ENCODE measurements at places on chromosomes 3 and 15. TPM values are rescaled to one million over a fixed set of nuclear protein-coding genes. Genes with fewer than 3 reads are reported as not detected.
A peak's percentile ranks its signal among the peaks of the same experiment; 100 is the strongest.

DNA sequence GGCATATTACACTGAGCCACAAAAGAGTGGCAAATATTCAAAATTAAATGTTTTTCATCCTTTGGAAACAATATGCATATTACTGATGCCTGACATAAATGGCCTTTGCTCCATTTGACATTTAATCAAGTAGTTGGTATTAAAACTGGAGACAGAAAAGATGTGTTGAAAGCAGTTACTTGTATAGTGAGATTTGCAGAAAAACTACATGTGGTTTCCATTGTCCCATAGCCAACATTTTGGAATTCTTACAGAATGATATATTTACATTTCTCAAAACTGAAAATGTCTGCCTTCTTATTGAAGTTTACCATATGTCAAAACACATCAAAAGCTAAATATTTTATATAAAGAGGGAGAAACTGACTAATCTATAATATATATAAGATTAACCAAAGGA, 21.6 kb downstream of the SHOX2 start:
- peak; percentile 61 for DNase-seq

Gene TRH
- polyA plus RNA-seq = 0.45 TPM

Gene EDC3
- polyA plus RNA-seq = 24.6 TPM

GRCh38 chr15:69914960-69915359, 182.8 kb downstream of the TLE3 start:
- DNase-seq = no peak

Gene FBXW12
- polyA plus RNA-seq = 0.16 TPM

GRCh38 chr3:151178208-151178845, 24.7 kb downstream of the GPR171 start:
- DNase-seq = no peak

Gene NME9
- polyA plus RNA-seq = 0.71 TPM

- DNase-seq = peak; percentile 89
Measured at GRCh38 chr15:90059208-90059985, 42.9 kb downstream of the IDH2 start.

Gene IMPG2
- polyA plus RNA-seq = 1.4 TPM

DNA sequence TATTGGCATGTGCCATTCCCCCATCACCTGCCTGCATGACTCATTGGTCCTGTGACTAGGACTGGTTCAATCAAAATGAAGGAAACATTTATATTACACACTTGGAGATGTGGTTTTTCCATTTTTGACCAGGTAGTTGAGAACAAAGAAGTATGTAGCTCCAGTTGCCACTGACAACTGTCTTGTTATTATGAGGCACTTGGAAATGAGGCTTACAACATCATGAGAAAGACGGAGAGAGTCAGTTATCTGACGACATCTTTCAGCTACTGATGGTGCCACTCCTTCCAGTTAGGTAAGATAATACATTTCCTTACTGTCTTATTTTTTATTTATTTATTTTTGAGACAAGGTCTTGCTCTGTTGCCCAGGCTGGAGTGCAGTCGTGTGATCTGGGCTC, 21.8 kb upstream of the PROK2 start:
- DNase-seq = no peak

DNA sequence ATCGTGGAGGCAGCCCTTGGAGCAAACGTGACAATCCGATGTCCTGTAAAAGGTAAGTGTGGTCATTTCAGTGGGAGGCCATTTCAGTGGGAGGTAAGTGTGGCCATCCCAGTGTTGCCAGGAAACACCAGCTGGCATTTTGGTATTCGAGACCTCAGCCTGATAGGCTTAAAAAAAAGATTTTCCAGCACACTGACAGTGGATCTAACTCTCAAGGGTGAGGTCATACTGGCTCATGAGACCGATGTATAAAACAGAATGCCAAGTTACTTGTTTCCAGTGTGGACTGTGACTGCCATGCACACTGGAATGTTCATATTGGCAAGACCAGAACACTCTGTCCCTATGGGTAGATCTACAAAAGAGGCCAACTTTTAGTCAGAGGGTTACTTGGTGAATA, 244.4 kb upstream of the GOLGA6L4 start:
- no peak for DNase-seq

DNA sequence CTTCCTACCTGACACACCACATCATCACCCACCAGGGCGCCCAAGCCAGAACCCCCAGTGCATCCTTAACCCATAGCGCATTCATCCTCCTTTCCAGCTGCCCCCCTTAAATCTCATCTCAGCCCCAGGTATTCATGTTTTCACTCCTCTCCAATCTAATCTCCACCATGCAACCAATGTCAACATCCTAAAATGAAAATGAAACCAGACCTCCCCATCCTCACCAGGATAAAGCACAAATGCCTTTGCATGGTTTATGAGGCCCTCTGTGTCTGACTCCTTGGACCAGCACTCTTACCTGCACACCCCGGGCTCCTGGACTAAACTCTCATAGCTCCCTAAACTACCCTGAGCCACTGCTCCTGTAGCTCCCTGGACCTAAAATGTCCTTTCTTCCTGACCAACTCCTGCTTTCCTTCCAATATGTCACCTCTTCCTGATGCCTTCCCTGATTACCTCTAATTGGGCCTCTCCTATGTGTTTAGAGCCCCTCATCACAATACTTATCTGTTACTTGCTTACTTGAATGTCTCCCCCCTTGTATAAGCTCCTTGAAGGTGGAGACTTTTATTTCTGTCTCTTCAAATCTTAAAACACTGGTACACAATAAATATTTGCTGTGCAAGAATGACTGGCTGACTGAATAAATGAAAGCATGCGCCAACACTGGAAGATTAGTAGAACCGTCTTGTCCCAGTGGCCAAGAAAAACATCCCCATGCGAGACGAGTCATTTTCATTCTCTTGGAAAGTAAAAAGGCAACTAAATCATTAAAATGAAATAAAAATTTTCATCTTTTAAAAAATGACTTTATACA, 142.5 kb downstream of the XXYLT1 start:
- DNase-seq = no peak

- DNase-seq = peak; percentile 89
Measured at GRCh38 chr15:60744826-60745460, 266.0 kb upstream of the ICE2 start.

GRCh38 chr3:32757618-32758374, 60.0 kb upstream of the TRIM71 start:
- DNase-seq = no peak

Gene TMED3
- 55.4 TPM for polyA plus RNA-seq

DNA sequence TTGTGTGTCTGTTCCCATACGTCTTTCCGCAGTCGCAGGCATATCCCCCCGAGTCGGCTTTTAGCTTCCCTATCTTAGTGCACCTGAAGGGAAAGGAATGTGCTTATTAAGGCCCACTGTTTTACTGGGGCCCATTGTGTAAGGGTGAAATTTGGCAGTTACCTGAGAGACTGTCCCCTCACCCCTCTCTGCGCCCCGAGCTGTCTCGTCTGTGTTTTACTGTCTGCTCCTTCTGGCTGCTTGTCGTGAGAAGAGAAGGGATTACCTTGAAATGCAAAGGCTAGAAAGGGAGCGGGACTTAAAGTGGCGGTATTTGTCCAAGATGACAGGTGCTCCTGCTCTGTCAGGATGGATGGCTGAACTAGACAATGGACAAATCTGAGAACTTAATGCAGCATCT, 233.0 kb upstream of the POU1F1 start:
- no peak for DNase-seq

Gene DNAH12
- 0.26 TPM for polyA plus RNA-seq

DNA sequence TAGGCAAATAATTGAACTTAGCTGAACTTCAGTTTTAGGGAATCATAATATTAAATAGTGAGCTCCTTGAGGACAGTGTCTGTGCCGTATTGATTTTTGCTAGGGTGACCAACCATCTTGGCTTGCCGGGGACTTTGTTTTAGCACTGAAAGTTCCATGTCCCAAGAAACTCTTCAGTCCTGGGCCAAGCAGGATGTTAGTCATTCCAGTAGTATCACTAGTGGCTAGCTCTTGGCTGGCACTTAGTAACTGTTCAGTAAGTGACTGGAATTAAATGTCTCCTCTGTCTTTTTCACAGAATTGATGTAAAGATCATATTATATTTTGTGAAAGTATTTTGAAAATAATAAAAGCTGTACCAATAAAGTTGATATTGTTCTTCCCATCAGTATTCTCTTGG, 42.3 kb downstream of the RSRC1 start:
- peak; percentile 6 for DNase-seq

GRCh38 chr3:155946178-155946577, 75.7 kb downstream of the GMPS start:
- peak; percentile 57 for DNase-seq

GRCh38 chr15:59257140-59257539, 50.5 kb downstream of the LDHAL6B start:
- no peak for DNase-seq

DNA sequence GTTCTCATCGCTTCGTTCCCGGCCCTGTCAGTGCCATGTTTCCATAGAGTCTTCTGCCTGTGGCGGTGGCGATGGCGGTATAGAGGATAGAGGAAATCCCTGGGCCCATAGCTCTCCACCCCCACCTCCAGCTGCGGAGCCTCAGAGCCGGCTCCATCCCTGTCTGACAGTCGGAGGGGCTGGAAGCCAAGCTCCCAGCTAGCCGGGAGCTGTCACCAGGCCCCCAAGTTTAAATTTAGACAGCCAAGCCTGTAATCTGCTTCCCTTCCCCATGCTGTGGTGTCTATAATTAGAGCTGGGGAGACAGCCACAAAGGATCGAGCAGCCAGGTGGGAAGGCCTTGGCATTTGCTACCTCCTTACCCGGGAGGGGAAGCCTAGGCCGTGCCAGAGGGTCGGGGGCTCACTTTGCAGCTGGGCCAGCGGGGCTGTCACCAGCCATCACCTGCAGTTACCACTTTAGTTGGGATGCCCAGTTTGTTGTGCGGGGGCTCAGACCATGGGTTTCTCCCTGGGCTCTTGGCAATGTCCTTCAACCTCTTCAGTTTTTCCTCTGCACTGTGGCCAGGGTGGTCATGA, 56.3 kb upstream of the SEC13 start:
- peak; percentile 26 for DNase-seq

Gene PLSCR5
- not detected for polyA plus RNA-seq

- DNase-seq = no peak
Measured at GRCh38 chr3:155581579-155581978, 163.3 kb downstream of the PLCH1 start.

Gene NEK10
- polyA plus RNA-seq = 1.7 TPM

Gene CYP1A2
- polyA plus RNA-seq = not detected

Gene GCNT3
- polyA plus RNA-seq = 0.43 TPM

Gene TMEM207
- not detected for polyA plus RNA-seq

- DNase-seq = peak; percentile 85
Measured at GRCh38 chr15:69735121-69735520, 282.5 kb downstream of the RPLP1 start.

Gene TEX9
- 2.1 TPM for polyA plus RNA-seq

DNA sequence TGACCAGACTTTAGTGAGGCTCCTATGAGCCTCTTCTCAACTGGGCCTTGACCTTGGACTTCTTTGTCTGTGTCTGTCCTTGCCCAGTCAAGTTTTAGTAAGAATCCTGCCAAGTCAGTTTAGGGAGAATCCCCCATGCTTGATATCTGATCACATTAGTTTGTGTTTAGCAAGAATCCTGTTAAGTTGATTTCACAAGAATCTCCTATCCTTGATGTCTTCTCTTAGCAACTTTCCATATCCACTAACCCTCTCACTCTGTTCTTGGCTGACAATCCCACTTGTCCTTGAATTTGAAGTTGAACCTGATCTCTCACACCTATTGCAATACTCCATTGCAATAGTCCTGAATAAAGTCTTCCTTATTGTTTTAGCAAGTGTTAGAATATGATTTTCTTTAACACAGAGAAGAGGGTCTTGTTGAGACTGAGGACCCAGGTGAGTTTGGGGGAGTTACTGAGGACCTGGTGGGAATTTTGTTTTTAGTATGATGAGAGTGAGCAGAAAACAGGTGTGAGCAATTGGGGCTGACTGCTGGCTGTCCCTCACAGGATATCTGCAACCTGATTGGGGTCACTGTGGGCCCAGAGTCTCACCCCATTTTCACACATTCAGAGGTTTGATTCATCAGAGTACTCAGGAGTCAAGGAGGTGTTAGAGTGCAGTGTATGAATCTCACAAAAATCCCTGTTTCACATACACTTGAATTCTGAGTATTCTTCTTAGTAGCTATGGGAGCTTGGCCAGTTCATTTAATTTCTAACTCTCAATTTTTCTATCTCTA, 39.9 kb upstream of the TNFAIP8L3 start:
- no peak for DNase-seq

DNA sequence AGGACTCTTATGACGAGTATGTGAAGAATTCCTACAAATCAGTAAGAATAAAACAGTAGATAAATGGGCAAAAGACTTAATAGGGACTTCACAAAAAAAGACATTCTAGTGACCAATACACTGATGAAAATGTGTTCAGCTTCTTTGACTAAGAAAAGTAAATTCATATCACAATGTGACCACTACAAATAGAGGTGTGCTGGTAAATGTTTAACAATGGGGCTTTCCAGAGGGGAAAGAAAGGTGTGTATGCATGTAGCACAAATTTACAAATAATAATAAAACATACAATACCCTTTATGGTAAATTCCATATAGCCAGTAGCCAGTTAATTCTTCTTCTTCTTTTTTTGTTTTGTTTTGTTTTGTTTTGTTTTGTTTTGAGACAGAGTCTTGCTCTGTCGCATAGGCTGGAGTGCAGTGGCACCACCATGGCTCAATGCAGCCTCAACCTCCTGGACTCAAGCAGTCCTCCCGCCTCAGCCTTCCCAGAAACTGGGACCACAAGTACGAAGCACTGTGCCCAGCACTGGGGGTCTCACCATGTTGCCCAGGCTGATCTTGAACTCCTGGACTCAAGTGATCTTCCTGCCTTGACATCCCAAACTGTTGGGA, 17.5 kb upstream of the NMD3 start:
- DNase-seq = no peak

Gene SMAD6
- polyA plus RNA-seq = 4.5 TPM

DNA sequence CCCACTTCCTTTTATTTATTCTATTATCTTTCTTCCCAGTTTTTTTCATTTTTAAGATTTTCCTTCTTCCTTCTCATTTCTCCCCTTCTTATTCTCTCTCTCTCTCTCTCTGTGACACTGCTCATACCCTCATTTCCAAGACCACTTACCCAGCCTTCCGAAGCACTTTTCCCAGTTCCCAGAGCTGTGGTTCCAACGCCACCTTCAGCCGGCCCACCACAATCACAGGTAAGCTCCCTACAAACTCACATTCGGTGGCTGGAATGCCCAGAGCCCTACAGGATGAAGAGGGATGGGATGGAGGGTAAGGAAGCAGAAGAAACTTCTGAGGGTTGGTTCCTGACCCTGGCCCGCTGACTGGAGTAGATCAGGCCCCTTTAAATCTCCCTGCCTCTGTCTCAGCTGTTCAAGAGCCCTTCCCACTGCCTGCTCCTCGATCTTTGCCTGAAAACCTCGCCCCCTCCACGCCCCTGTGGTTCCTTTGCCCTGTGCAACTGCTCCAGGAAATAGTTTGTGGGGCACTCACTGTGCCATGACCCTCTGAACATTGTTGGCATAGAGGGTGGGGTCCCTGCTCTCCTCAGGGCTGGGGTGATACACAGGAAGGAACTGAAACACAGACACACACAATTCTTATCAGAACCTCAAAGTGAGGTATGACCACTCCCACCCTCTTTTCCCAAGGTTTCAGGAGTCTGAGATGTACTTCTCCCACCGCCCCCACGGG, 4.8 kb downstream of the LPCAT4 start:
- DNase-seq = no peak

GRCh38 chr3:134810850-134811249, 15.8 kb downstream of the EPHB1 start:
- DNase-seq = no peak

- no peak for DNase-seq
Measured at GRCh38 chr15:61146931-61147230, 82.2 kb downstream of the RORA start.

Gene SRGAP3
- polyA plus RNA-seq = 25.7 TPM
